AG04450 (cell line): ENCODE measurements at places on chromosomes 1 and 21.

DNA sequence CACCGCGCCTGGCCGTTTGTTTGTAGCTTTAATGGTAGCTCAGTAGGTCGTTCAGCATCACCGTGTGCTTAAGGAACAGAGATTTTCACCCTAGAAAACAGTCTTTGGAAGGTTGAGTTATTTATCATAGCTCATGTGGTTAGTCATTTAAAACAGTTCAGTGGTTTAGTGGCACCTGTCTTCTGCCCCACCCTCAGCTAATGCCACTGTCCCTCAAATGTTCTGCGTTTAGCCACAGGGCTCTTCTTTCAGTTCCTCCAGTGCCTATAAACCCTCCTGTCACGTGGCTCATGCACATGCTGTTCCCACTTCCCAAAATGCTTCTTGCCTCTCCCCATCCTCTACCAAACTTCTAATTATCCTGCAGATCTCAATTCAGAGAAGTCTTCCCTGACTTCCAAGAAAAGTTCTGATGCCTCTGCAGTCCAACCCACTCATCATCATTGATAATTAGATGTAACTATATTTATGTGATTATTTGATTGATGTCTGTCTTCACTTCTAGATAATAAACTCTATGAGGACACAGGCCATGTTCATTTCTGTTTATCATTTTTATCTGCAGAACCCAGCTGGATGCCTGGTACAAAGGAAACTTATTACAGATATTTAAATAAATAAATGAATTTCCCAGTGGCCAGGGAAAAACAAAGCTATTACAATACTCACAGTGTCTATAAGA, 14.4 kb upstream of the DIPK1A start:
- DNase-seq, result no peak

DNA sequence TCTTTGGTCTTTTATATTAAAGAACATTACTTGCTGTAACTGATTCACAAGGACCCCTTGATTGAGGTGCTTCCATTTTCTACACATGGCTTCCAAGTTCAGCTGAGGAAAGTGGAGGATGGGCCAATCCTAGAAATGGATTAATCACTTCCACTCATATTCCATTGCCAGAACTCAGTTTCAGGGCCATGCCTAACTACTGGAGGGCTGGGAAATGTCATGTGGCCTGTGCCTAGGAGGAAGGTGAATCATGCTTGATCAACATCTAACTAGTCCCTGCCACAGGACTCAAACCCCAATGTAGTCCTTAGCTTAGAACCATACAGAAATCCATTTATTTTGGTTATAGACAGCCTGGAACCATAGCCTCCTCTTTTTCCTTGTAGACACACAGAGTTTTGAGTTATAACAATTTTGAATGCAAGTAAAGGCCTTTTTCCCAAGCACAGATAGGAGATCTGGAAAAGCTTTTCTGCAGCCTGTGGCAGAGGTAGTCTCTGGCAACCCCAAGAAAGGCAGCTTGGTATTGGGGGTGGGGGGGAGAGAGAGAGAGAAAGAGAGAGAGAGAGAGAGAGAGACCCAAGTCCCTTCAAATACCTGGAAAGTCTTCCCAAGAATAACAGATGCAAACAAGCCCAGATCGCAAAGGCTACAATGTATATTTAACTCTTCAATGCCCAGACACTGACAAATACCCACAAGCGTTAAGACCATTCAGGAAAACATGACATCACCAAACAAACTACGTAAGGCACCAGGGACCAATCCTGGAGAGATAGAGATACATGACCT, 12.5 kb downstream of the MAST2 start:
- no peak for DNase-seq

DNA sequence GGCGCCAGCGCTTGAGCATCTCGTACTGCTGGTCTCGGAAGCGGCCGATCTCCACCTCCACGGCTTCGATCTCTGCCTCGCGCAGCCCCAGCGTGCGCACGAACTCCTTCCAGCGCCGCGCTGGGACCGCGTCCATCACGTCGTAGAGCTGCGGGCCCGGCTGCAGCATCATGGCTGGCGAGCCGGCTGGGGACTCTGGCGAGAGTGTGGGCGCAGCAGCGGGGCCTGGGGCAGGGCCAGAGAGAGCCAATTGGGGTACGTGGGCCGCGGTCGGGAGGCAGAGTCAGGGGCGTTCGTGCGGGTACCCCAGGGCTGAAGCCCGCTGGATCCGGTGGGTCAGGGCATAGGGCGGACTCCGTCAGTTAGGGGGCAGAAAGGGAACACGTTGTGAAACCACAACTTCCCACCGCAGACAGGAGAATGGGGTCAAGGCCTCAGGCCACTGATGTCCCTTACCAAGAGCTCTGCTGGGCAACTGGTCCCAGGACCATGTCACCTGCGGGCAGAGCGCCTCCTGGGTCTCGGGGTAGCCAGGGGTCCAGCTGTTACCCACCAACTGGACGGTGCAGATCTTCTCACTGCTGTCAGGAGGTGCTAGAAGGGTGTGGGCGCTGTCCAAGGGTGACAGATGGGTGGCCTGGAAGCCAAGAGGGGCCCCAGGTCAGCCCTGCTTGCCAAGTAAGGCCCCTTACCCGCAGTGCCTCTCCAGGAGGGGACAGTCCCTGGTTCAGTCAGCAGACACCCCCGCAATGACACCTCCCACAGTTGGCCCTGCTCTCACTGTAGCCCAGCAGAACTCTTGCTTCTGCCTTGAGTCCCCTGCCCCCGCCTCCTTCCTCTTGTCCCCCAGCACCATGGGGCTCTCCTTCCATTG, 4.2 kb downstream of the TNFRSF25 start:
- no peak for DNase-seq

DNA sequence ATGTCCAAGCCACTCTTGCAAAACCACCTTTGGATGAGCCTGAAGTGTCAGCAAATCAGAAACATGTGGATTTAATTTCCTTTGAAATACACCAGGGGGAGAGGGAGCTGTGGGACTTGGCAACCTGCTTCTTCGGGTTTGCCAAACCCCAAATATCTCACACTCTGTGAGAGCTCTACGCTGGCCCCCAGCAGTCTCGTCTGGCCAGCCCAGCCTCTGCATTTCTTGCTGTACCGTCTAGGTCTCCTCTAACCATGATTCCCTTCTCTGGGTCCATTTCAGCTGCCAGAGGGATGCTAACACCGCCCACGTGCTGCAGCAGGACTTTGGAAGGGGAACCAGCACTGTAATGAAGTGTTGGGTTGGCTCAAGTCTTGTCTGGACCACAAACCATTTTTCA, 114.6 kb downstream of the MRPS6 start:
- no peak for DNase-seq

DNA sequence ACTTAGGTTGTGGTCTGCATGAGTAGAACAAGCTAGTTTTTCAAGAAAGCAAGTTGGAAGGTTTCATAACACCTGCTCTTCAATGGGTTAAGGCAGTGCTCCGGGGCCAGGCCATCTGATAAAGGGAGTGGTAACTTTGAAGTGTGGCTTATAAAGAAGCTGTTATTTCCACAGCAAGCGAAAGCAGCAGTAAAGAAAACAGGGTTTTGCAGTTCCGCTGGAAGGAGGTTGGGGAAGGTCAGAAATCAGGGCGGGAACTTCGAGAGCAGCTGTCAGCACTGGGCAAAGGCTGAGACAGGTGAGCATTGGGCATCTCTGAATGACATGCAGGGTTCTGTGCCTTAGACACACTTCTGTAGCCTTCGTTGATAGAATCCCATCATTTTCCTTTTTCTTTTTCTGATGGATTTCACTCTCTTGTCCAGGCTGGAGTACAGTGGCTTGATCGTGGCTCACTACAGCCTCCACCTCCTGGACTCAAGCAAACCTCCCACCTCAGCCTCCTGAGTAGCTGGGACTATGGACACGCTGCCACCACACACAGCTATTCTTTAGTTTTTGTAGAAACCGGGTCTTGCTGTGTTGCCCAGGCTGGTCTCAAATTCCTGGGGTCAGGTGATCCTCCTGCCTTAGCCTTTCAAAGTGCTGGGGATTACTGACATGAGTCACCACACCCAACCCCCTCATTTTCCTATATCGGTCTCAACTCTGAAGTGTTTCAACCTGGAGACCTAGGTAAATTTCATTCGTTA, 20.5 kb downstream of the TMEM51 start:
- no peak for DNase-seq

- DNase-seq, result no peak
Observed at GRCh38 chr21:36994501-36995158, 11.9 kb upstream of the RIPPLY3 start.

DNA sequence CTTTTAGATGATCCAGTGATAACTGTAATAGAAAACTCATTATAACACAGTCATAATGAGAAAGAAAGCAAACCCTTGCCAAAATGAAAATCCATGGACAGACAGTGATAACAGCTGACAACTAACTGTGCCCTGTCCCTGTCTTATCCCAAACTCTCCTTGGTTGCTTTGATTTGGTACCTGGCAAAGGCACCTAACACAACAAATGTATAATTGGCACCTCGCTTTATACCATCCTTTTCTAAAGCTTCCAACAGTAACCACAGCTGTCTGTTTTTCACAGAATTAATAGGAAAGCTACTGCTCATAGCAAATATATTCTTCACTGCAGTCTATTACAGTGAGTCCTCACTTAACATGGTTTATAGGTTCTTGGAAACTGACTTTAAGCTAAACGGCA, 118.4 kb upstream of the KRTAP19-8 start:
- DNase-seq, result no peak

DNA sequence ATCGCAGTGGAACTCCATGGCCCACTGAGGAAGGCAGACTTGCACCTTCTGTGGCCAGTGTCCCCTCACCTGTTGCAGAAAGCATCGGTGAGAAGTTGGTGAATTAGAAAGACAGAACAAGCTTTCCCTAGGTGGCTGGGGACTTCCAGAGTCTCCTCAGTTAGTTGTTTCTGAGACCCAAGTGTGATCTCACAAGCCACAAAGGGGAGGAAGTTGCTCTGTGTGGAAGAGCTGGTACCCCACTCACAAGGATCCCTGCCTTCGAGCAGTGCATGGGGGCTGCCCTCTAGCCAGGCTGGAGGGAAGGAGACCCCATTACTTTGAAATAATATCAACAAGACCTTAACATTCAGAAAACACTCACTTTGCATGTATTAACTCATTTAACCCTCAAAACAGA, 2.1 kb downstream of the PRELP start:
- DNase-seq, result no peak

DNA sequence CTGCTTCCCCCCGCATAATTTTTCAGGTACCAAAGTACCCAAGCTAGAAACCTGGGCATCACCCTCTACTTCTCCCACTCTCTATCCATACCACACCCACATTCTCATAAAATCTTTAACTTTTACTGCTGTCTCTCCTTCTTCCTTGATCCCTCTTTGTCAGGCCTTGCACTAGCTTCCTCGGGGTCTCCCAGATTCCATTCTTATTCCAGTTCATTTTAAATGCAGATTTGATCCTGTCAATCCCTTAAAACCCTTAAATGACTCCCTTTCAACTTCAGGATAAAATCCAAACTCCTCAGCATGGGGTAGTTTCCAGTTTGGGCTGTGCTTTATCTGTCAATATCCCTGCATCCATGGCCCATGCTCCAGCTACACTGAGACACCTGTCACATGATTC, 343.5 kb downstream of the PBX1 start:
- no peak for DNase-seq

DNA sequence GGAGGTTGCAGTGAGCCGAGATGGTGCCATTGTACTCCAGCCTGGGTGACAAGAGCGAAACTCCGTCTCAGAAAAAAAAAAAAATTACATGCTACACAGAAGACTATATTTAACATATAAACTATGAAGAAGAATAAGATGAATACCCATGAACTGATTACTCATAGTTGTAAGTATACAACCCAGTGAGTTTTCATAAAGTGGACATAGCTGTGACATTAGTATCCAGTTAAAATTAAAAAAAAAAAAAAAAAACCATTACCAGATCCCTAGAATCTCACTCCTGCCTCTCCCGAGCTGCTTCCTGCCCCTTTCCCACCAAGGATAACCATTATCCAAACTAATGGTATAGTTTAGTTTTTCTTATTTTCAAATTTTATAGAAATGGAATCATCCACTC, 37.4 kb downstream of the UBE4B start:
- DNase-seq, result no peak

- no peak for DNase-seq
Observed at GRCh38 chr1:180907313-180908055, 5.2 kb upstream of the KIAA1614 start.

DNA sequence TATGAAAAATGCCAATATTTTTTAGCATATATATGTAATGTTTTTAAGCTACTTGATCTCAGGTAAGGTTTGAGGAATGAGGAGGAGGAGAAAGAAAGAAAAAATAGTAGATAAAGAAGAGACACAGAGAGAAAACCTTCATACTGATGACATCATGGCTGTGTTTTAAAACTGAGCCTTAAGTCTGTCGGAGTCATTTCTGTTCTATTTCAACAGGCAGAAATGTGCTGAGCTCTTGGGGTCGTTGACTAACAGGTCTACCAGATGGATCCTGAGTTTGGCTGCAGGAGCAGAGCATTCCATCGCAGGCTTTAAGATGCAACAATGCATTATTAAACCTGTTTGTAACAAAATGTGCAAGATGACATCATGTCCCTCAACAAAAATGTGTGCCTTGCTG, 356.0 kb downstream of the TGFB2 start:
- no peak for DNase-seq

DNA sequence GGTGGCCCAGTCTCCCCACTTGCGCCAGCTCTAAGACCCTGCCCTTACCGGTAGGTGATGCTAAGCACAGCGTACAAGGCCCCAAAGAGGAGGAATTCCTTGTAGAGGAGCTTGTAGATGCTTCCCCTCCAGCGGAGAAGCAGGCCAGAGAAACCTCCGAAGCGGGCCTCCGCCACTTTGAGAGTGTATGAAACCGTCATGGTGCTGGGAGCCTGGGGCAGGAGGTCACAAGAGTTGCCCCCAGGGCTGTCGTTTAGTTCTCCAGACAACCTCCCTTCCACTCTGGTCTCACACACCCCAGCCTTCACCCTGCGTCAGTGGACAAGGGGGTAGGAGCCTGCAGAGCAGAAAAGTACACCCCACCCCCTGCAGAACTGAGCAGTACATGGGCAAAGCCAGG, 464 bp downstream of the BEST4 start:
- no peak for DNase-seq

DNA sequence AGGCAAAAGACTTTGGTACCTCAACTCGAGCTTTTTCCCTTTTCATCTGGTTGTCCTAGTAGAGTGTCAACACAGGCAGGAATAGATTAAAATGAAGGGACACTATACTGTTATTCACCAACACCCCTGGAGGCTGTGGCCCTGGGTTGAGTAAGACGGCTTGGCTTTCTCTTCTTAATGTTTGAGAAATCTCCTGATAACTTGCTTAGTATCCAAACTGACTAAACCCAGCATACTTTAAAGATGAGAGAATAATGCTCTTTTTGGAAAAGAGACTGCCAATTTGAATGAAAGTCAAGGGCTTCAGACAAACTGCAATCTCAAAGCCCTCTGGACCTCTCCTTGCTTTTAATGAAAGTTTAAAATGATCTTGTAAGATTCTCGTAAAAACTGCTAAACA, 2.6 kb upstream of the SLC30A1 start:
- no peak for DNase-seq

DNA sequence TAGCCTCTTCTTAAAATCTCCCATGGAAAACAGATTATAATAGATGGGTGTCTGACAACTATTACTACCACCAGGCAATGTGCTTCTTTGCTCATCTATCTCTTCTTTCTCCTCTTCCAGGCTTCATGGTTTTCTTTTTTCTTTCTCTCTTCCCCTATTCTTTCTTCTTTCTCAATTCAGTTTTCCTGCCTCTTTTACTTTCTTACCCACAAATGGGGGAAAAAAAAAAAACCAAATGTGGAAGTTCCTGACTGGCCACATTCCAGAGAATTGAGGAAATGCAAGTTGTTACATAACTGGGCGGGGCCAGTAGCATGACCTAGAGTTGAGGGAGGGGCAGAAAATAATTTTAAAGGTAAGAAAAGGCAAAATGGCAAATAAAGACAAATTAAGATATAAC, 10.9 kb upstream of the SMG7 start:
- DNase-seq, result no peak

GRCh38 chr1:21292503-21292983, 2.3 kb upstream of the ECE1 start:
- no peak for DNase-seq
